Caki2 (cell line): ENCODE measurements at places on chromosomes 1 and 21. TPM values are rescaled to one million over a fixed set of nuclear protein-coding genes. Genes with fewer than 3 reads are reported as not detected.
A peak's percentile ranks its signal among the peaks of the same experiment; 100 is the strongest.

Gene CLDN8
- total RNA-seq, result not detected in 2 replicates

Gene IFI44L
- total RNA-seq, result 3.7 and 9.0 TPM in 2 replicates

Gene CLCC1
- total RNA-seq, result 38.6 and 51.5 TPM in 2 replicates

Gene HAO2
- not detected in 2 replicates for total RNA-seq

Gene AKNAD1
- 0.06 TPM in 1 of 2 replicates, not detected in the other for total RNA-seq

Gene ARMH1
- not detected in 2 replicates for total RNA-seq

Gene EPHB2
- total RNA-seq, result 9.1 and 14.5 TPM in 2 replicates

DNA sequence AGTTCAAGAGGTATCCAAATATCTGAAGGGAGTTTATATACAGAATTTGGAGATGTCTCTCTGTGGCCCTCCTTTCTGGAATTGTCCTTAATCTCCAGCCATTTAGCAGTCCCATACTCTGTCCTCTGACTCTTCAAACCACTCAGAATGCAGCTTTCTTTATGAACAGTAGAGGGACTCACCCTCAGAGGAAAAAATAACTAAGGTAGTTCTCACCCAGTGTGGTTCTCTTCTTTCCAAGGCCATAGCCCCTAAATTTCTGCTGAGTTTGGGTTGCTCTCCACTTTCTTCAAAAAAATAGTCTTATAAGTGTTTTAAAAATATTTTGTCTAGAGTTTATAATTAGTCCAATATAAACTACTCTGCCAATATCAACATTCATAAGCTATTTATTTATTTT is 369.7 kb downstream of the MATN1 start:
- no peak for DNase-seq

DNA sequence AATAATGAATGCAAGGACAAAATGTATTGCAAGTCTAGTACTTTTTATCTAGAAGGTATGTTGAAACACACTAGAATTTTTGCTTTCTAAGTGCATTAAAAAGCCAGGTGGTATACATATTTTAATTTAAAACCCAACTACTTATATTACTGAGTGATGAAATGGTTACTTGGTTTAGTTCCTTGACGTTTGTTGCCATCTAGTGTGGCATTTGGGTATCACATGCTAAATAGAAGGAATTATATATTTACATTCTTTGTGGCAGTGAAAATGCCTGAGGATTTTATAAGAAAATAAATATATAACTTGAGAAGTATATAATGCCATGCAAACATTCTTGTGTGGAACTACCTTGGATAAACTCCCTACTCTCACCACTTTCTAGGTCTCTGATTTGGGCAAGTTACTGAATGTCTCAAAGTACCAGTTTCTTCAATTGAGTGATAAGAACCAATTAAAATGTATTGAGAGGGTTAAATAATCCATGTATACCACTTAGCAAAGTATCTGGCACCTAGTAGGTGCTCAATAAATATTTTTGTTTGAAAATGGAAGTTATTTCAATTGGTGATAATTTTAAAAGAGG is 69.6 kb downstream of the SDCCAG8 start:
- DNase-seq, result peak; percentile 11

DNA sequence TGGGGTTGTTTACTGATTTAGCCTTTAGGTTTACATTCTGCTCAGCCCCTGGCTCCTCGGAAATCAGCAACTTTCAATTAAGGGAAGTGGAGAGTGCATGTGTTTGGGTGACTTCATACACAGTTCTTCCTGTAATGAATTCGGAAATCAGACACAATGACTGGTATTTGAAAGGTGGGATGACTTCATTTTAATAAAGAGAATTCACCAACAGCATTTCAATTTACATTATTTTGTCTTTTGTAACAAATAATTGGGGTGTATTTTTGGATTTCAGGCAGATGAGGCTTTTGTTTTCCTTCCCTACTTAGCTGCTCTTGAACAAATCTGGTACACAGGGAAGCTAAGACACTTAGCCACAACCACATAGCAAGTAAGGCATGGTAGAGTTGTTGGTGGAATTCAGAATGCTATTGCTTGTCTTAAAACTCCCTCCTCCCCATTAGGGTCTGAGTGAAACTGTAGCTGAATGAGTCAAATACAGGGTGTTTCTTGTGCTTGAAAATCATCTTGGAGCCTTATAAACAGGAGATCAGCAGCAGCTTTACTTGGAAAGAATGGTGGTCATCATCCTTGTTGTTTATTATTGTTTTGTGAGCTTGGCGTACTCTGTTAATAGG is 917 bp downstream of the STX12 start:
- DNase-seq, result no peak

GRCh38 chr1:185244015-185244747 is 72.9 kb downstream of the IVNS1ABP start:
- DNase-seq, result no peak

DNA sequence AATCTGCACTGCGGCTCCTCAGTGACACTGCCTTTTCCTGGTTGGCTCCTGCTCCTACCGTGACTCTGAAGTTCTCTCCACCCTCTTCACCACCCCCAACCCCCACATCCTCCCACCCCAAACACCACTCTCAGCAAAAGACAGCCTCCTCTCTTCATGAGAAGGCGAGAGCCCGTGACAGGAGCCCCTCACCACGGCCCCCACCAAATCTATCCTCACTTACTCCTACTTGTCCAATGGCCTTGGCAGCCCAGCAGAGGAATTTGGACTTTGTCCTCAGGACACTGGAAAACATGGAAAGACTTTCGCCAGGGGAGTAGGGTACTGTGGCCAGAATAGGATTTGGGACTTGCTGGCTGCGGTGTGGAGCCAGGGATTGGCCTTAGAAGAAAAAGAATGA is 6.9 kb downstream of the TMEM125 start:
- no peak for DNase-seq

DNA sequence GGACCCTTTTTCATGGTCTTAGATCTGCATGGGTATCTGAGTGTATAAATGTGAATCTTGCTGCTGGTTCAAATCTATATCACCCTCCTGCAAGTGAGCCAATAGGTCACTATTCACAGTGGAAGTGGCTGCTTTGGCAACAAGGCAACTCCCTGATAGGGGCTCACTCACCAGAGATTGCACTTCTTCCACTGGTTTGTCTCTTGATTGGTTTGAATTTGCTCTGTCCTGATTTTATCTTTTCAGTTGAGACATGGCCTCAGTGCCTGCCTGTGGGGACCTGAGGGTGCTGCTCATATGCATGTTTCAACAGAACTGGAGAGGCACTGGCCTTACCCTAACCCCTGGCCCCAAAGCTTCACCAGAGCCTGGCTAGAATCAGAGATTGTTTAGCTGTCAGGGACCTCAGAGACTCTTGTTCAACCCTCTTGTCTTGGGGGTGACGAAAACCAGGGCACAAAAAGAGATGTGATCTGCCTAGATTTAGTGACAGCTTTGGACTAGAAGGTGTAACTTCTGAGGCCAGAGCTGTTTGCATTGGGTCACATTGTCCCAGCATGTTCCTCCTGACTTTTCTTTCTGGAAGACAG is 16.9 kb downstream of the AVPR1B start:
- DNase-seq, result no peak

DNA sequence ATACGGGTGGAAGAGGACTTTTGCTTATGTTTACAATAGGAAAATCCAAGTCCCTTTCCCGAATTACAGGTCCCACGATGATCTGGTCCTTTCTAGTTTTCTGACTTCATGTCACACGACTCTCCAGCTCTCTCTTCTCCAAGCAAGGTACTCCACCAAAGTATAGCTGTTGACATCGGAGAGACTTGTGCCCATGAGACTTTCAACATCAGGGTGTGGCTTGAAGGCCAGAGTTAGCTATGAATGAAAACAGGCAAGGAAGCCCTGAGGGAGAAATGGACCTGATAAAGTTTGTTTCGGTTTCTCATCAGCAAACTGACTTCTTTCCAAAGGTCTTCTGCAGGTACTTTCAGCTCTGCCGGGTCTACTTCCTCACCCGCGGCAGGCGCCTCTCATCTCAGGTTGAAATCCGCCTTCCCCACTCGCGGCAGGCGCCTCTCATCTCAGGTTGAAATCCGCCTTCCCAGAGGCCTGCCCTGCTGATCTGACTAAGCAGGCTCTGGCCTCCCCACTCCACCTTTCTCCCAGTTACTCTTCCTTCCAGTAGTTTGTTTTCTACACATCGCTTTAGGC is 2.1 kb upstream of the PER3 start:
- no peak for DNase-seq

DNA sequence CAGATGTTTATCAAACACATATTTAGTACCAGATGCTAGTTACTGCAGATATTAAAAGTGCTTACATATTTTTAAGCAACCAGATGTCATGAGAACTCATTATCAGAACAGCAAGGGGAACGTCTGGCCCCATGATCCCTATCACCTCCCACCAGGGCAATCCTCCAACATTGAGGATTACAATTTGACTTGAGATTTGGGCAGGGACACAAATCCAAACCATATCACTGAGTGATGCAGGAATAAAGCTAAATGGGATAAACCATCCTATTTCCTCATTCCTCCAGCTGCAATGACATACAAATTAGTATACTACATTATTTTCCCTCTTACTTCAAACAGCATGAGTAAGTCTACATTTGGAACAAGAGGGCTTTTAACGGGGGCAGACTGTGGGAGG is 3.1 kb upstream of the KCNK2 start:
- no peak for DNase-seq

DNA sequence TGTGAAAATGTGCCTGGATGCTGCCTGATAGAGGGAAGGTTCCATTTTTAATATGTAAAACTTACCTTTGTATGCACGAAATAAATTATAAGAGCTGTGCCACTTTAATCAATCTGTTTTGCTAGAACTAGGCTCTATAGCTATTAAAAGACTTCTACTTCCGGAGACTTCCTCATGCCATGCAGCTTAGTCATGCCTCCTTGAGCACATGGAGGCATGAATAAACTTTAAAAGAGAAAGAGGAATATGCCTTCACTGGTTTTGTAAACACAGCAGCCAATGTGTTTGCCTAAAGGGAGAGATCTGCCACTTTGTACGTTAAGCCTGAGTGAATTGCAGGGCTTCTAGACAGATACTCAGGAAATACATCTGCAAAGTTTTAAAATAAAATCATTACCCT is 604.6 kb downstream of the LRRIQ3 start:
- peak; percentile 75 for DNase-seq
